ENCODE measurements at places on chromosomes 6 and 20. TPM values are rescaled to one million over a fixed set of nuclear protein-coding genes. Genes with fewer than 3 reads are reported as not detected.

RRAGD gene
- total RNA-seq = 123 TPM

DNA sequence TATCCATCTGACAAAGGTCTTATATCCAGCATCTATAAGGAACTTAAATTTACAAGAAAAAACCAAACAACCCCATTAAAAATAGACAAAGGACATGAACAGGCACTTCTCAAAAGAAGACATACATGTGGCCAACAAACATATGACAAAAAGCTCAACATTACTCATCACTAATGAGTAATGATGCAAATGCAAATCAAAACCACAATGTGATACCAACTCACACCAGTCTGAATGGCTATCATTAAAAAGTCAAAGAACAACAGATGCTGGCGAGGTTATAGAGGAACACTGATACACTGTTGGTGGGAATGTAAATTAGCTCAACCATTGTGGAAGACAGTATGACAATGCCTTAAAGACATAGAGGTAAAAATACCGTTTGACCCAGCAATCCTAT lies 13.9 kb downstream of the MACROD2 start:
- H3K27me3 ChIP-seq = no peaks in the 10 kb centered on the region
- no peak overlapping the region for H3K4me3 ChIP-seq
- DNase-seq = no peak
- H3K36me3 ChIP-seq = no peaks in the 10 kb centered on the region
- no peak overlapping the region for H3K27ac ChIP-seq

- H3K4me3 ChIP-seq = no peak overlapping the region
- H3K27ac ChIP-seq = no peak overlapping the region
- no peak for DNase-seq
These were observed 49.7 kb upstream of the TGM3 start for GRCh38 chr20:2246069-2246491.

DNA sequence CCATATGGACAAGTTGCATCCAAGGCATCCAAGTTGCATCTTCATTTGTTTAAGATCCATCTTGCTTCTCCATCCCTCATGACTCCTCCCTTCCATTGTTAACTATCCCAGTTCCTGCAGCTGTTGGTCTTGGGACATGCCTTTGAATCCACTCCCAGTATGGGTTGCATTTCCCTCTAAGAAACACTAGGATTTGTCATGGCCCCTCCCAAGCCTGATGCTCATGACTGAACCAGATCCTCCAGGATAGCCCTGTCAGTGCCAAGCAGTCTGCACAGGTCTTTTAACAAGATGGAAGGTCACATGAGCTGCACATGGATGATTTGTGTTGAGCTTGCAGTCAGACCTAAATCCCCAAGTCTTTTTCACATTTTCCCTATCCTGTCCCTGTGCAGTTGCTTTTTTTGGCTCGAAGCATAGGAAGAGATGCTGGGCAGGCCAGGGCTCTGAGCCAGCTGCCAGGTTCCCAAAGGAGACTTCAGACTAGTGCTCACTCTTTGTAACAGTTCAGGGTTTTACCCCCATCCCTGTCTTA lies 4.2 kb downstream of the PPP2R5D start:
- H3K36me3 ChIP-seq = peaks cover 29% of the 10 kb centered on the region
- DNase-seq = no peak
- peaks cover 54% of the 10 kb centered on the region for H3K4me1 ChIP-seq
- H3K27ac ChIP-seq = no peak overlapping the region
- no peak overlapping the region for H3K4me3 ChIP-seq
- no peaks in the 10 kb centered on the region for H3K27me3 ChIP-seq

Data from left ventricle myocardium inferior (tissue), 1 donor.